ENCODE measurements at places on chromosomes 5 and 9.

DNA sequence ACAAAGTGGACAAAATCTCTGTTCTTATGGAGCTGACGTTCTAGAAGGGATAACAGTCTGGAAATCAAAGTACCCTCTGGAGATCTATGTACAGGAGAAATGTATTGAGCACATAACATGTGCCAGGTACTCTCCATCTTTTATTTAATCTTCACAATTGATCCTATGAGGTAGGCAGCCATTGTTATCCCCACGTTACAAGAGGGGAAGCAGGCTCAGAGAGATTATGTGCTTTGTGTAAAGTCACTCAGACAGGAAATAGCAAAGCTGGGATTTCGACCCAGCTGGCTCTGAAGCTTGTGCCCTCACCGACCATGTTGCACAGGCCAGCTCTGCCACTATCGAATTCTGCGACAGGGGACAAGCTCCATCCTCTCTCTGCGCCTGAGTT lies 21.5 kb downstream of the PDGFRB start:
- DNase-seq, result no peak

DNA sequence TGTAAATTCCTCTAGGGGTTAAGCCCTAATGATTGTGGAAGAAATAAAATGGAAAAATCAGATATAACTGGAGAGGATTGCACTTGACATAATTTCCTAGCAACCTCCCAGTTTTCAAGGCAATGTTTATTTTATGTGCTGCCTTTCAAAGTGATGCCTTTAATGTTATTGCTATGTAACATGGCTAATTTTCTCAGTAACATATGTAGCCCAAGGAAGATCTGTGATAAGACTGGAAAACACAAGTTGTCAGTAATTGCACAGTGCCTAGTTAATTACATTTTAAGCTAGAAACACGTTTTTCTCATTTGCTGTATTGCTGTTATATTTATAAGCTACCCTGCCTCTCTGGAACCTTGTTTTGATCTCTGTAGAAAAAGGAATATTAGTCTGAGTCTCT lies 49.2 kb upstream of the KCNN2 start:
- DNase-seq, result no peak

- no peak for DNase-seq
These were observed 50.2 kb upstream of the ASTN2 start for GRCh38 chr9:117464941-117465616.

- DNase-seq, result no peak
These were observed 508.4 kb downstream of the NFIB start for GRCh38 chr9:13805546-13805945.

DNA sequence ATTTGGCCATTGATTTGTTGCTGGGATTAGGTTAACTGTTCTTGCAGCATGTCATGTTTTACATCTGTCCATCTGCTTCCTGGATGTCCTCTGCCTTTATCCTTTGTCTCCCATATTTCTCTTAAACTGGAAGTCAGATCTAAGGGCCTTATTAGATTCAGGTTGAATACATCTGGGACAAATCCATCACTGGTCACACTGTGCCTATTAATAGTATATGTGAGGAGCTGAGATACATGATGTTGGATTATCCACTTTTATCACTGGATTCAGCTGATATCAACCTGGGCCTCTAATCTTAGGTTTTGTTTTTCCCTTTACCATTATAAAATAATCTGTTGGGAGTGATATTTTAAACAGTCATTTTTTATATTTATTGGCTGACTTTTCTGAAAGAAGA lies 41.8 kb upstream of the ROPN1L start:
- DNase-seq, result no peak

DNA sequence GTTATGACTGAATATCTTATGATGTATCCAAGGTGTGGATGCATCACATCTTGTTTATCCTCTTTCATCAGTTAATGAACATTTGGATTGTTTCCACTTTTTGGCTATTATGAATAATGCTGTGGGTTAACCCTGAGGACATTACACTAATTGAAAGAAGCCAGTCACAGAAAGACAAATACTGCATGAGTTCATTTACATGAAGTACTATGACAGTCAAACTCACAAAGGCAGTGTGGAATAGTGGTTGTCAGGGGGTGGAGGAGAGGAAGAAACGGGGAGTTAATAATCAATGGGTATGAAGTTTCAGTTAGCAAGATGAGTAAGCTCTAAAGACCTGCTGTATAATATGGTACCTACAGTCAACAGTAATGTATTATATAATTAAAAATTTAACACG lies 409.4 kb upstream of the CTNND2 start:
- no peak for DNase-seq

- no peak for DNase-seq
These were observed 4.1 kb downstream of the PTCH1 start for GRCh38 chr9:95512709-95513095.

GRCh38 chr5:173910215-173910614 lies 22.1 kb downstream of the CPEB4 start:
- DNase-seq, result no peak

GRCh38 chr5:173547579-173547978 lies 68.9 kb downstream of the BOD1 start:
- no peak for DNase-seq

- no peak for DNase-seq
These were observed 259.2 kb downstream of the FBXL17 start for GRCh38 chr5:108122702-108123101.

GRCh38 chr9:133881671-133882381 lies 110.3 kb downstream of the VAV2 start:
- peak; percentile 75 for DNase-seq

- peak; percentile 26 for DNase-seq
These were observed 6.6 kb upstream of the CCDC187 start for GRCh38 chr9:136310273-136311030.

DNA sequence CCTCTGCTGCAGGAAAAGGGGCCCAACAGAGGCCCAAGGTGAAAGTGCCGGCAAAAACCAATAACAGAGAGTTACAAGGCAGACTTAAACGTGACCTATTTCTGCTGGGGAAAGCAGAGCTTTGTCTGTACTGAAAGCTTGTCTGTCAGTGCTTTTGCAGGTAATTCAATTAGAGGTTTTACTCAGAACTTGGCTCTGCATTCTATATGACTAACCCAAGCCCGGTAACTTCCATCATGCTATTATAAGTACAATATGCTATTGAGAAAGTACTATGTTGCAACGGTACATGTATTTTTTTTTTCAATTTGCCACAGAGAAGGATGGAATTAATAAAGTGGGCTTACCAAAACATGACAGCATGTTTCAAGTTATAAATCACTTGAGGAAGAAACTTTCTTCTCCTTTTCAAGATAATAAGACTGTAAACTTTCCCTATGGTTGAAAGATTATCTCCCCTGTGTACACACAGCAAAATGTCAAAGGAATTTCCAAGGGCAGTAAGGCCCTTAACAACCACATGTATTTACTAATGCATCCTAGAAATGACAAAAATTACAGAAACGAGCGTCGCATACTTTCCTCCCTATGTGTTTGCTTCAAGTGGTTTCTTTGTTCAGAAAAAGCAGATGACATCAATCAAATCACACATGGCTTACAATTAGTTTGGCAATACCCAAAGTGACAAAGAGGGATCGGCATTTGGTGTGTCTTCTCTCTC lies 282.4 kb downstream of the EFNA5 start:
- no peak for DNase-seq

DNA sequence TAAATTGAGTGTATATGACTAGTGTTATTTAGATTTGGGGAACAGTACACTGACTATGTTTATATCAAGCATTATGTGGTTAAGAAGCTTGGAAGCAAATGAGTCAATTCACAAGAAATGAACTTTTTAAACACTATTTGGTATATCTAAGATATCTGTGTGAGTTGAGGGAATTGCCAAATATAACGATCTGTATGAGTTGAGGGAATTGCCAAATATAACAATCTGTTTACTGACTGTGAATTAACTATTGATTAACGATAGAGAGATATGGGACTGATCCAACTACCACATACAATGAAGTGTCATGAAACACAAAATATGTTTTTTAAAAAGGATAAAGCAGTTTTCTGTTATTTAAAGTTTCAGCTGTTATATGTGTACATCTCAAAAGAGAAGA lies 301.4 kb downstream of the TENT4A start:
- DNase-seq, result no peak

- no peak for DNase-seq
These were observed 19.5 kb downstream of the RAPGEF1 start for GRCh38 chr9:131720330-131720729.

DNA sequence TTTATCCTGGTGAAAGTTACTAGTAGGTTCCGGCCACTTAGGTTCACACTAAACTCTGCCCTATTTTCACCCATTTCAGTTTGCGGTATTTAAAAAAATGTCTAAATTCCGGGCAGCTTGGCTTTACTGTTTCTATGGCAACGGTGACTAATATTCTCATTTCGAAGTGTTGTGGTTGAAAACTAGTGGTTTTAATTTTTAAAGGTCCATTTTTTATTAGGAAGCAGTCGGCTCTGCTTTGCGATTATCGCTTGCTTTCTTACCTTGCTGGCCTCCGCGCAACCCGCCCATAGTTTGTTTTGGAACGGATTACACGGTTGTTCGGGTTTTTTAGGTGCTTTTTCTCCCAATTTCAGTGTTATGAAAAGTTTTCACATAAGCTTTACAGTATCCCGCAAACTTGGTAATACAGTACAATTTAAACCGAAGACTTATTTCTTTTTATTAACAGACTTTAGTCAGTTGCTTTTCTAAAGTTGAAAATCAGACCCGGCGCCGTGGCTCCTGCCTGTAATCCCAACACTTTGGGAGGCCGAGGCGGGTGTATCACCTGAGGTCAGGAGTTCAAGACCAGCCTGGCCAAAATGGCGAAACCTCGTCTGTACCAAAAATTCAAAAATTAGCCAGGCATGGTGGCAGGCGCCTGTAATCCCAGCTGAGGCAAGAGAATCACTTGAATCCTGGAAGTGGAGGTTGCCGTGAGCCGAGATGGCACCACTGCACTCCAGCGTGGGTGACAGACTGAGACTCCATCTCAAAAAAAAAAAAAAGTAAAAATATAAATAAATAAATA lies 1.6 kb downstream of the KDM4C start:
- DNase-seq, result peak; percentile 54

DNA sequence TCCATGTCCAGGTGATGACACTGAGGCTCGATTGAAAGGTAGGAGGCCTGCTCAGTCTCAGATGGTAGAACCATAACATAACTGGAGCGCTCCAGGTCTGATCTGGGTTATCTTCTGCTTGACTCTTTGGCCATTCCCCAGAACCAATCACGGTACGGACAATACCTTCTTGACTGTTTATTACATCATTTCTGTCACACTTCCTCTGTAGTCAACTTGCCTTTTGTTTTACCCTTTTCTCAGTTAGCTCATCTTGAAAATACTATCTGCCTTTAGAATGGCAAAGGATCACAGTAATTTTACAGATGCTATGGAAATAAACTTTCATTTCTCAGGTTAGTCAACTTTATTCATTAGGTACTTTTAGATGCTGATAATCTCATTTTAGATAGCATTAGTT lies 22.4 kb downstream of the GLRA1 start:
- no peak for DNase-seq

- no peak for DNase-seq
These were observed 256.2 kb upstream of the POU5F2 start for GRCh38 chr5:93997562-93997961.

GRCh38 chr5:168341178-168341577 lies 49.7 kb downstream of the WWC1 start:
- no peak for DNase-seq

- no peak for DNase-seq
These were observed 276.8 kb downstream of the MCTP1 start for GRCh38 chr5:95007921-95008597.

- DNase-seq, result no peak
These were observed 71.0 kb downstream of the WNK2 start for GRCh38 chr9:93254806-93255493.

DNA sequence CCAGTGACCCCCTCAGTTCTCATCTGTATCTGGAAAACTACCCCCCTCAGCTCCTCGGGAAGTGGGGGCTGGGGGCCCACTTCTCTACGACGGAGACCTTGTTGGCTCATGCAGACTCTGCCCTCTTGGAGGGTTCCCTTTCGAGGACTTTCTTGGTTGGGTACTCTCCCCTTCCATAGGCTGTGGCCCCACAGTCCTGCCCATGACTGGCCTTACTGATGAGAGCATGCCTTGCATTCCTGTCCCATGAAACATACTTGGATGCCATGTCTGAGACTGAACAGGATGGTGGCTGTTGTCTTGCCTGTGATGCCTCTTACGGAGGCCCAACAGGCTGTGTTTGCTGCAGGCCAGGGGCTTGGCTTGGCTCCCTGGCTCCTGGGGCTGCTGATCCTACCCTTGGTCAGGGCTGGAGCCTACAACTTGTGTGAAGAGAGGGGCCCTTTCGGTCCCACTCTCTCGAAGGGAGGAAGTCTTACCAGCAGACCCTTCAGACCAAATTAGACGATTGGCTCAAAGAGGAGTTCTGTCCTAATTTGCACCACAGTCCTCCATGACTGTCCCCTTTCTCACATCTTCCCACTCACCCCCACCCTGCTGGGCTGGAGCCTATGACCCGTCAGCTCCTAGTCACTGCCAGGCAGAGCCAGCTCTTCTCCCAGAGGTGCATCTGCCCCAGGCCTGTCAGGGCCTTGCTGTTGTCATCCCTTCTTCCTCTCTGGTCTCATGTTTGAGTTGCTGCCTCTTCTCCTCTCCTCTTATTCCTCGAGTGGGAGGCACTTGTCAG lies 109.9 kb downstream of the CACNA1B start:
- no peak for DNase-seq

GRCh38 chr9:479971-480350 lies 265.3 kb downstream of the DOCK8 start:
- DNase-seq, result no peak

GRCh38 chr5:178551059-178551458 lies 39.1 kb downstream of the COL23A1 start:
- no peak for DNase-seq

DNA sequence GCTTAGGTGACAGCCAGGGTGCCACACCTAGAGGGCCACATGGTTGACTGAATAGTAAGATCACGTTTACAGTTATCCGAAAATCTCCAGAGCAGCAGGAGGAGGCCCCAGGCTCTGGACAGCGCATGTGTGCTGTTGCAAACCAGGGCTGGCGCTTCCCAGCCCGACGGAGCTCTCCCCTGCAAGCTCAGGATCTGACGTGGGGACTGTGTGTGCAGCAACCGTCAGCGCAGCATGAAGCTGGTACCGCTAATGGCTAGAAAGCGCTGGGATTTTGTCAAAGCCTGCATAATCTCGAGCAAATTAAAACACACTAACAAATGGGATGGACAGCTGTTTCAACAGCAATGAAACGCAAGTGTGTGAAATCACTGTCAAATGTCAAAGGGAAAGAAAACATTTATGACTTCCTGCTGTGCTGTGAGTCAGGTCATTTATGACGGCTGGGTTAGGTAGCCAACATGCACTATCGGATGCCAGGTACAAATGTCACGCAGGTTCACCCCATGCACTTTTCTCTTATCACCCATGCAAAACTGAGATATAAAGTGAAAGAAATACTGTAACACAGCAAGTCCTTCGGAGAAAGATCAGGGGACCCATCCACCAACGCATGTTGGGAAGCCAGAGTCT lies 7.5 kb downstream of the SURF4 start:
- no peak for DNase-seq

GRCh38 chr5:1523480-1523792 lies 324 bp downstream of the LPCAT1 start:
- no peak for DNase-seq

GRCh38 chr9:82031538-82032280 lies 43.1 kb downstream of the SPATA31D1 start:
- DNase-seq, result no peak

All from NCI-H510A treated with DMSO at 0.1 percent for 48 hours (cell line).